Stimulated activated CD4-positive, alpha-beta T cell treated with anti-CD3 and anti-CD28 coated beads, Interleukin-1b, Interleukin-23, amount 100 ng/mL, for 4 hours (primary cell): ENCODE measurements at places on chromosomes 12 and 14.

GRCh38 chr12:7555752-7556151 lies 52.2 kb upstream of the CD163 start:
- DNase-seq = no peak

DNA sequence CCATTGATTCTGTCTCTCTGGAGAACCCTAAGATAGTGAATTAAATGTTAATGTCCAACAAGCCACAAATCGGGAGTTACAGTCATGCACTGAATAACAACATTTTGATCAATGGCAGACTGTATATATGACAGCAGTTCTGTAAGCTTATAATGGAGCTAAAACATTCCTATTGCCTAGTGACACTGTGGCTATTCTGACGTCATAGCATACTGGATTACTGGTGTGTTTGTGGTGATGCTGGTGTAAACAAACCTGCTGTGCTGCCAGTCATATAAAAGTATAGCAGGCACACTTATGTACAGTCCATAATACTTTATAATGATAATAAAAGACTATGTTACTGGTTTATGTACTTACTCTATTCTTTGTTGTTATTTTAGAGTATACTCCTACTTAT lies 56.7 kb upstream of the BICD1 start:
- no peak for DNase-seq

- DNase-seq = no peak
These were observed 4.0 kb downstream of the VPS37B start for GRCh38 chr12:122891661-122892525.

DNA sequence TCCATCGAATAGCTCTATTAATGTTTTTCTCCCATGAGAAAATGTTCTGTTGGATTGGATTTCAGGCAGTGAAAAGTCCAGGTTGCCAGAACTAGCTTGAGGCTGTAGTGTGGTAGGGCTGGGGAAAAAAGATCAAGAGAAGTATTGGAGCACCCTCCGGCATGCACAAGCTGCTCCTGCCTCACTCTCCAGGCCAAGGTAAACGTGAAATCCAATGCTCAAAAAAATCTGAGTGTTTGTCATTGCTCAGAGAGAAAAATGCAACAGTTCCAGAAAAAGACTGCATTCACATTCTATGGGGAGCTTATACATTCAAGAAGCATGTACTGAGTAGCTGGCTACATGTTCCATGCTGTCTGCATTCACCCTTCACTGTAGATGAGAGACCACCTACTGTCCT lies 680.9 kb upstream of the TBX3 start:
- DNase-seq = no peak

DNA sequence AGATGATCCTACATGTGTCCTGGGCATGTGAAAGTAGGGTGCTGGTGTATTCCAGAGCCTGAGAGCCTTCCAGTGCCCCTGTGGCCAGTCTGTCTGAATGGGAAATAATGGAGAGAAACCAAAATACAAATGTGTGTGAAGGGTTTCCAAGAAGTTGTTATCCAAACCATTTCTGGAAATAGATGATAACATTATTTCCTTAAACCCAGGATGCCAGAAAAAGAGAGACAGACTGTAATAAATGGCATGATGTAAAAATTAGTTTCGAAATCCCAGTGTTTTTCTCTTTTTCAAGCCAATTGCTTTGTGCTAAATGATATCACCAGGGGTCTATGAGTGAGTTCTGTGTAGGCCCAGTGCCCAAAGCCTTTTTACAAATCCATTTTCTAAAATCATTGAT lies 175.3 kb downstream of the PHLDA1 start:
- DNase-seq = no peak

DNA sequence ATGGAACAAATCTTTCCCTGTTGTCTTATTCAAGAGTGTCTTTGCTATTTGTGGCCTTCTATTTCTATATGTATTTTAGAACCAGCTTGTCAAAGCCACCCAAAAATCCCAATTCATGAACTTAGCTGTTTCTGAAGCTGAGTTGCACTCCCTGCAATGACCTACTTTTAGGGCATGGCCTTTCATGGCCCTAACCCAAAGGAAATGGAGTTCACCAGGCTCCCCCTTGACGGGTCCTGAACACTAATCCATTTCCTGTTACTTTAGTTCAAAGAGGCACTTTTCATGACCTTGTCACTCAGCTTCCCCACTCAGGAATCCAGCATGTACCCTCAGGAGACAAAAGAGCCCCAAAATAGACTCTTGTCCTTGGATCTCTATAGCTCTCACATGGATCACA lies 7.6 kb downstream of the TMED8 start:
- no peak for DNase-seq

DNA sequence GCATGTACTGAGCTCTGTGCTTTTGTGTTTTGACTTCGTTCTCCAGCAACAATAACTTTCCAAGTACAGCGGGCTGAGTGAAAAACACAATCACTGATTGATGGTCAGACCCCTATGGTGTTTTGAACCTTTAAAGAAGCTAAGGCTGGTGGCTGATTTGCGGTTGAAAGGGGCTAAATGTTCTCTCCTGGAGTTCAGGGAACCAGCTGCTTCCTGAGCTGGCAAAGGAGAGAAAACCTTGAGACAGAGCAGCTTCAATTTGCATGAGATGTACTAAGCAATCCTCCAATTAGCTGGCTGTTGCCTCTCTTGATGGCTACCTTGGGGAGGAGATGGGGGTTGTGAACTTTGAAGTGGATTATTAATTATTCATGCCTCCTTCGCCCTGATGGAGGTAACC lies 546.7 kb upstream of the SEL1L start:
- no peak for DNase-seq

DNA sequence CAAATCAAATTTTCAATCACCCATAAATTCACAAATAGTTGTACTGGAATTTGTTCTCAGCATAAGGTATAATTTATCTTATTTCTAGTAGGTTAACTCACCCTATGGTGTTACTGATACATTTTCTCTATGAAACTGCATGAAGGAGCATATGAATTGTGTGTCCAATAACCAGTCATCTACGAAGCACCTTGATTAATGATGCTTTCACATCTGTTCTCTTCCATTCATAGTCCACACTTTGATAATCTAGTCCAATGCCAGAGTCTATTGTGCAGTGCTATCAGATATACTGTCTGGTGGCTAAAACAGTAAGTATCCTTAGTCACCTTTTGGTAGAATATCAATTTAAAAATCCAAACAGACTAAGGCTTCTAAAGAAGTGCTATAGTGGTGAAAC lies 876.0 kb downstream of the RPS29 start:
- no peak for DNase-seq

GRCh38 chr12:48037267-48037915 lies 33.1 kb upstream of the COL2A1 start:
- DNase-seq = no peak

DNA sequence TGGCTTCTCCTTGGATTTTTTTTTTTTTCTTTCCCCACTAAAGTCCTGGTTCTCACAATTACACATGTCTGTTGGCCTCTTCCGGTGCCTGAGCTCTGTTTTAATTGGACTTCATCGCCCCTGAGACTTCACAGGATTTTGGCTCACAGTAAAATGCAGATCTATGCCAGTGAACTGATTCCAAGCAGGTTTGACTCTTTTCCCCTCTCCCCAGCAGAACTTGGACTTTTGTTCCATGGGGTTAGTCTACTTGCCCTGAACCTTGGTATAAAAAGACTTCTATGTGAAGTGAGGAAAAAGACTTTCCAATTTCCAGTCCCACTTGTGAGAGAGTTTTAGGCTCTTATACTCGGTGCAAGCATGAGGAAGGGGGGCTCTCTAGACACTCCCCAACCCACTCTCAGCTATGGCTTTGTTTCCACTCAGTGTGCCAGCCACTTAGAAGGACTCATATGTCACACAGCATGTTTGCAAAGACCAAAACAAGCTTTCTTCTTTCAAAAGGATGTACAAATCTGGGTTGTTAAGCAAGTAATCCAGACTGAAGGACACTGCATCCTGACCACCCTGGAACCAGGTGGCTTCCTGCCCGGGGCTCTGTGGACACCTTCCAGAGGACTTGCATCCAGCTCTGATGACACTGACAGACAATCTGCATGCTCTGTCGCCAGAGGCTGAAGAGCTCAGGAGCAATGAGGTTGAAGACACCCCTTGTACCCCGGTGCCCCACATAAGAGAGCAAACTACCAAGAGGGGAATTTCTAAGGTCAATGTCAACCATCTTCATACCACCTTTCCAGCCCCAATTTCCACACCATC lies 221.9 kb upstream of the EGLN3 start:
- no peak for DNase-seq

GRCh38 chr14:37650356-37651037 lies 55.1 kb downstream of the TTC6 start:
- no peak for DNase-seq

DNA sequence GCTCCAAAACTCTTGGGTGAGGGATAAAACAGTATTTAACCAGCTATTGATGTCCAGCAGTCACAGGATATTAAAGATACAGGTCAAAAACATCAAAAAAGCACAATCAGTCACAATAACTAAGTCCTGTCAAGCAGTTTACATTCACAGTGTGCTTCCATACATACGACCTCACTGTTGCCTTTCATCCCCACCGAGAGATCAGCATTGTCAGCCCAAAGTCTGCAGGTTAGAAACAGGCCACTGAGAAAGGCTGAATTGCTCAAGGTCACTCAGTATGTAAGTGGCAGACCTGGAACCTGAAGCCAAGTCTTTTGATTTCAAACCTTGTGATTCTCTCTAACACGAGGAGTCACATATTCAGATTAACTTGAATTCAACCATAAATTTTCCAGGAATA lies 124.9 kb downstream of the GXYLT1 start:
- no peak for DNase-seq

GRCh38 chr12:3279415-3279780 lies 202.2 kb downstream of the TSPAN9 start:
- DNase-seq = no peak

DNA sequence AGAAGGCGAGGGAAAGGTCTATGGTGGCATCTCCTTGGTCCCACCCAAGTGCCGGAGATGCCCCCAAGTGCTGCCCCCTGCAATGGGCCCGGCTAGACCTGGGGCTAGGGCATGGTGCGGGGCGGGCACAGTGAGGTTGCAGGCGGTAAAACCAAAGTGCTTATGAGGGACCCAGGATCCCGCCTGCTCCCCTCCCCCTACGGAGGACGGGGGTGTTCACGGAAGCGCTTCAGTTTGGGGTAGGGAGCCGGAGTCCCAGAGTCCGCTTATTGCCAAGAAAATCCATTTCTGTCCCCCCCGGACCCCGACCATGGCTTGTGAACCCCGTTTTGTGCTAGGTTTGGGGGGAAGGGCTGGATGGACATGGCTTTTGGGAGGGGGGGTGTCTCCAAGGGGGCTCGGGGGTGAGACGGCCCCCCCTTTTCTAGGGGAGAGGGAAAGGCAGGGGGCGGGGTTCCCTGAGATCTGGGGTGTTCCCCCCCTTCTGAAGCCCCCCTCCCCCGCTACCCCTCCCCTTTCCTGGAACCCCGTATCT lies 5.4 kb upstream of the GPR84 start:
- DNase-seq = no peak

DNA sequence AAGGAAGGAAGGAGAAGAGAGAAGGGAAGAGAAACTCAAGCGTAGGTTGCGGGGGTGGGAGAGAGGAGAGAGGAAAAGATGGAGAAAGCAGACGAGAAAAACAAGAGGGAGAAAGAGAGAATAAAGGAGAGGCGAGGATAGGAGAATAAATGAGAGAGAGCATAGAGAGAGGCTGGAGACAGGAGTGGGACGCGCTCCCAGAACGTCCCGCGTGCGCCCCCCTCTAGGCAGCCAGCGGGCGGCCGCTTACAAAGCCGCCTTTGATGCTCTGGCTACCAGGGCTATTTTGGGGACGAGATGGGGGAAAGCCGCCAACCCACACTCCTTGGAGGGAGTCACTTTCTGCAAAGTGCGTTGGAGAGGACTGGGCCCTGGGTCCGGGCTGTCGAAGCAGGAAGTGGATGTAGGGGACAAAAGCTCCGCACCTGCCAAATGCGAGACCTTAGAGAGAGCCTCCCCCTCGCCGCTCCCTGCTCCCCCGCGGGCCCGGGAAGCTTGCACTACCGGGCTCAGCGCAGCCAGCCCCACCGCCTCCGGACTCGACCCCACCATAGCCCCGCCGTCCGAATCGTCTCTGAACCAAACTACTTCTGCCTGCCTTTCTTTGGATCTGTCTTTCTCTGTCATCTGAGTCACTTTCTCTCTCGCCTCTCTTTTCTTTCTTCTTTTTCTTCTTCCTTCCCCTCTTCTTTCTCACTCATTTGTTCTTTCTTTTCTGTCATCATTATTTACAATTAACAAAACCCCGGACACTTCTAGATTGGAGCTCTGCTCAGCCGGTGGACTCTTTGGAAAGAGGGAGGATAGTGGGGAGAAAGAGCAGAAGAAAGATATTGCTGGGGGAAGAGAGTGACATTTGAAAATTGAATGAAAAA lies 8.0 kb downstream of the ASCL1 start:
- no peak for DNase-seq

- no peak for DNase-seq
These were observed 33.7 kb upstream of the CCNT1 start for GRCh38 chr12:48750215-48750614.

DNA sequence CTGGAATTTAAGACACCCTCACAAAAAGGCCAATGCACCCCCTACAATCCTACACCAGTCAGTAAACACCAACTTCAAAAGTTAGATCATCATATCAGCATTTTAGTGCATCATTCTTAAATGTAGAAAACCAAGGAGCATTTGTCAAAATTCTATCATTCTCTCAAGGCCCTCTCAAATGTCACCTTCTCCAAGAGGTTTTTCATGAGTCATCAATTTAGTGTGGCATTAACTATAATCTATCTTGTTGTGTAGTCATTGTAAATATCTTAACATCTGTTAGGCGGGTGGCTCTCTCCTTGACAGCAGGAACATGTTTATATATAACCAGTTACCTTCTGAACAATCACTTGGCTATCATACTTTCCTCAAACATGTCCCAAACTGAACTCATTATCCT lies 62.1 kb upstream of the G2E3 start:
- DNase-seq = no peak

DNA sequence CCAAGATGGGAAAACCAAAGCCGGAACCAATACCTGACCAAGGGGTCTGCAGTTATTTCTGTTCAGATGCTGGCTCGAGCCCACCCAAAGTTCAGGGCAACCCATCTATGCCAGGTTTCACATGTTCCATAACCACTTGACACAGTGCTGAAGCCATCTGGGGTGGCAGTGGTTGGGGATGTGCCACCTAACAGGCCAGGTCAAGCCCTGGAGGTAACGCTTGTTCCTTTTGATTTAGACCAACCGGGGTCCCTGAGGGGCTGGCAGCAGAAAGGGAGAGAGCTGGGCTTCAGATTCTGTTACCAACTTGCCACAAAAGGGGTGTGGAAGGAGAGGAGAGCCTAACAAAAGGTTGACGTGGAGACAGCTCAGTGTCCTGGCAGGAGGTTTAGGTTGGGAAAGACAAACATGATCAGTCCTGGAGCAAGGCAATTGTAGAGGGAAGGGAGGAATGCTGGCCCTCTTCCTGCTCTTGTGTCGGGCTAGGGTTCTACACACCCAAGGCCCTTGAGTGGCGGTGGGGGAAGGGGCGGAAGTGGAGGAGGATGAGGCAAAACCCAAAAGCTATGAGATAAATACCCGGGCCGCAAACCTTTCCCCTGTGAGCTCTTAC lies 31.9 kb downstream of the CACNA2D4 start:
- DNase-seq = no peak

GRCh38 chr12:2643576-2644135 lies 151.1 kb upstream of the FKBP4 start:
- DNase-seq = no peak
